ENCODE measurements at places on chromosomes 2 and 18. TPM values are rescaled to one million over a fixed set of nuclear protein-coding genes. Genes with fewer than 3 reads are reported as not detected.
A peak's percentile ranks its signal among the peaks of the same experiment; 100 is the strongest.

The IL1B gene
- total RNA-seq = 2.2 TPM

The SCYGR4 gene
- total RNA-seq = not detected

The FAM237A gene
- not detected for total RNA-seq

The AFF3 gene
- 20.8 TPM for total RNA-seq

DNA sequence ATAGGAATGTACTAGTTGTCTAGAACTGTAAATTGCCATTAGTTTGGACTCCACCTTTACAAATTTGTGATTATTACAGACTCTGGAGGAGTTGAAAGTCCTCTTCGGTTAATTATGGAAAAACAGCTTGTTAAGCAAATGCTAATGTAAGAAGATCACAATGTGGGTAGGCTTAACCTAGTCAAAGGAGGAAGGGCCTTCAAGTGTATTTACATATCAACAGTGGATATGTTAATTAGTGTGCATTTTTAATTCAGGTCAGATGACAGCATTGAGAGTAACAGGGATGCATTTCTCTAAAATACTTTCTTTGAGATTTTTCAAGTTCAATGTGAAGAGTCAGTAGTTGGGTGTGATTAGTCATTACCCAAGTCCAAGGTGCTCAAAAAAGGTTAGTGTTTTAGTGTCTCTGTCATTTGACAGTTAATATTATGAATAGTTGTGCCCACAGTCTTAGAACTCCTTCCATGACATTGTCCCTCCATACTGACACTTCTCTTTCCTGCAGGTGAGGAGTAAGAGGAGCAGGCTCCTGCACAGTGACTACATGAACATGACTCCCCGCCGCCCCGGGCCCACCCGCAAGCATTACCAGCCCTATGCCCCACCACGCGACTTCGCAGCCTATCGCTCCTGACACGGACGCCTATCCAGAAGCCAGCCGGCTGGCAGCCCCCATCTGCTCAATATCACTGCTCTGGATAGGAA is 28.0 kb downstream of the CD28 start:
- DNase-seq = no peak

DNA sequence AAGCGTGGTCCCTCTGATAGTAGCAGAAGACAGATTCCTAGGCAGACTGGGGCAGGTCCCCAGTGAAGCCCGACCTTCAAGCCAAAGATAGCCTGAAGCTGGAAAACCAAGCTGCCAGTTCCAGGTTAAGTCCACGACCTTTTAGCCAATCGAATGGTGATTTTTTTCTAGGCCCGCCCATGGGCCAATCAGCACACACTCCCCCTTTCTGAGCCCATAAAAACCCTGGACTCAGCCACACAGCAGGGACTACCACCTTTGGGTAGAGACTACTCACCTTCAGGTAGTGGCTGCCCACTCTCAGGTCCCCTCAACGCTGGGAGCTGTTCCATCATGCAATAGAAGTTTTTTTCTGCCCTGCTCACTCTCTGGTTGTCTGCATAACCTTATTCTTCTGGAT is 14.5 kb upstream of the ADI1 start:
- DNase-seq = no peak

- DNase-seq = no peak
These were observed 170.0 kb downstream of the AGAP1 start for GRCh38 chr2:235663875-235664274.

DNA sequence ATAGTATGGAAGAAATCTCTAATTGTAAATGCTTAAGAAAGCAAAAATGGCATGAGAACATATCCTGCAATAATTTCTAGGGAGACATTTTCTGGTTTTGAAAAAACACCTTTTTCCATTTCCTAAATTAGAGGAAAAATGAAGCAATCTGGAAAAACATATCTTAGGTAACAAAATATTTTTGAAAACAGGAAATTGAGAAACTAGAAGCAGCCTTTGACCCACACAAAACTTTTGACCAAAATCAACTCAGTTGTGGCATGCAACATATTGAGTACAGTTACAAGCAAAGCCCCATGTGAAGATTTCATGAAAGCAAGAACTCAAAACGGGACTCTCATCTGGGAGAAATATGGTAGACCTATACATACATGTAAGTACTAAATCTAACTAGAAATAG is 28.6 kb upstream of the CHAC2 start:
- DNase-seq = no peak

GRCh38 chr2:239522002-239522739 is 121.4 kb upstream of the HDAC4 start:
- DNase-seq = peak; percentile 43

GRCh38 chr2:14790041-14790640 is 157.6 kb downstream of the LRATD1 start:
- DNase-seq = no peak

GRCh38 chr2:102718387-102719316 is 43.2 kb upstream of the TMEM182 start:
- no peak for DNase-seq

DNA sequence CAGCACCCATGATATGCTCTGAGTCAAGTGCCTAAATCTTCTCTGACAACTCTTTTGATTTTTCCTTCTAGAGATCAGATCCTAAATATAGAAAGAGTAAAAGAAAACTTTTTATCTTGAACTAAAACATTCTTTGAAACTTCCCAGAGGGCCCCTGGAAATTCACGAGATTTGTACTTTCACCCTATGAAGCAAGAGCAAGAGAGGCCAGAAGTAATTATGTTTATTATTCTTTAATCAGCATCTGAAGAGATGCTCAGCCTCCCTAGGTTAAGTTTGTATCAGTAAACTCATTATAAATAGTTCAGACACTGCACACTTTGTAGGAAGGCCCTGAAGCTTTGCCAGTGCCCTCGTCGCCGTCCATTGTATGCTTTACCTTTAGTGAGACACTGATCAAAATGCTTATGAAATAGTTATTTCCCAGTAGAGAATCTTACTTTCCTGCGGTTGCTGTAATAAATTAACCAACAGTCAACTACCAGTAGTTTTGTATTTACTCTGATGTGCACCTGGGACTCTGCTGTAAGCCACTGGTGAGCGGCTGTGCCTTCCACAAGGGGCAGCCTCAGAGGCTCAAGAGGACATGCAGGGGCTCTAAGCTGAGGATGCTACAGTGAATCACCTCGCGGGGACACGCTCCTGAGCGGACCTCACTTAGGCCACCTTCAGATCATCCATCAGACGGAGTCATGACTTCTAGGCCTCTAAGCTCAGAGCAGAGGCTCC is 71.9 kb downstream of the BIN1 start:
- DNase-seq = no peak

GRCh38 chr2:209577376-209578357 is 153.8 kb downstream of the MAP2 start:
- no peak for DNase-seq

DNA sequence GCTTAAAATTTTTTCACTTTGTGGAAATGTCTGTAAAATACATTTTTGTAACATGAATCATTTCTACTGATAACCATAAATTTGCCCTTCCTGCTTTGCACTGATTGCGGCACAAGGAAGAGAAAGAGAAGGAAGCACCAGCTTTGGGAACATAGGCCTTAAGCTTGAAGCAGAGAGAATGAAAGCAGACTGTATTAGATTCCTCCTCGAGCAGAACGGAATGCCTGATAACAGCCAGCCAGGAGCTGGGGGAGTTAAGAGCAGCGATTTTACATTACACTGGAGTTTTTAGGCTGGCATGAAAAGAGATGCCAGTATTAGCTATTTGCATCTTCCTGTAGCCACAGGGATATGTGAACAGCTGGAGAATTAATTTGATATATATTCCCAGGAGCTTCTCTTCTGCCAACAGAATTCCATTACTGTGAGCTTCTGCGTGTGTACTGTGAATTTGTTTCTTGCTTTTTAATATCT is 33.5 kb downstream of the CRIM1 start:
- no peak for DNase-seq

- no peak for DNase-seq
These were observed 241.6 kb upstream of the RAB6C start for GRCh38 chr2:129737660-129738527.

DNA sequence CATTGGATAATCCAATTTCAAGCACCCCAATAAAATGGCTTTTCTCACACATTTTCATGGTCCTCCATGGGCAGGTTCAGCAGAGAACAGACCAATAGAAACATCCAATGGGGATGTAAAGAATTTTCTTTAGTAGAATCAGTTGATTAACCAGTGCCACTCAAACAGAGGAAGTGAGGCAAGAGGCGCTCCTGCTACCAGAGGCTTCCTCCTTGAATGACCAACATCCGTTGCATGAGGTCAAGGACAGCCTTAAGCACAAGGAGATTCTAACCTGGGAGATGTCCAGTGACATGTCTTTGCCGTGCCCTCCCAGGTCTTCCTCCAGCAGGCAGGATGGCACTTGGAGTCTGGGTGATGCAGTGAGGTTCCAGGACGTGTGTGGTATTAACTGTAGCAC is 146.6 kb downstream of the PIEZO2 start:
- DNase-seq = no peak

DNA sequence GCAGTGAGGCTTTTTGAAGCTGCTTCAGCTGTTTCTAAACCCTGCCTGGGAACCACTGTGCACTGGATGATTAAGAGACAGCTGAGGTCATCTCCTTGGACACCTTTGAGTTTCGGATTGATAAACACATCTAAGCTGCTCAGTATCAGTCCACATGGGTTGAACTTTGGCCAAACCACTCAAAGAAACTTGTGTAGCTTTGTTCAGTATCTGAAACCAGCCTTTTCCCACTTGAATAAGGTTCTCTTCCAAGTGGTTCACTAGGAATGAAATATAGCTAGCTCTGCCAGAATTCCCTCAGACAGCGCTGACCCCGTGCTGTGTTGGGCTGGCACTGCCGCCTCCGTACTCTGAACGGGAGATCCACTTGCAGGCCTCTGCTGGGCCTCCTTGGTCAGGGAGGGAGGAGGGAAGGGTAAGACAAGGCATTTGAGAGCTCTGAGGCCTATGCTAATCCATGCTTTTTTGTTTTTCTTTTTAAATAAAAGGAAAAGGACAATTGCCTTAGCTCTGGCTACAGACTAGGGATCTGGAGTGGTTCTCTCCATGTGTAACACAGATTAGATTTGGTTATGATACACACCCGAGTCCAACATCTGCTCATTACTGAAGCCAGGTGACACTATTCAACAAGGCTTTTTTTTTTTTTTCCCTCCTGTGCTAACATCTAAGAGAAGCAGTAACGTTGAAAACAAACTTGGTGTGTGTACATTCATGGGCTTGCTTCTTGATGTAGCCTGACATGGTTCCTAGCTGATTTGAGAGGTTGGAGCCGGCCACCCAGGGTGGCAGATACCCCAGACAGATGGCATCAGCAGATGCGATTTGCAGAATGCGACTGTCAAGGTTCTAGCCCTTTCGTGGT is 67.7 kb downstream of the NCK2 start:
- DNase-seq = peak; percentile 56

DNA sequence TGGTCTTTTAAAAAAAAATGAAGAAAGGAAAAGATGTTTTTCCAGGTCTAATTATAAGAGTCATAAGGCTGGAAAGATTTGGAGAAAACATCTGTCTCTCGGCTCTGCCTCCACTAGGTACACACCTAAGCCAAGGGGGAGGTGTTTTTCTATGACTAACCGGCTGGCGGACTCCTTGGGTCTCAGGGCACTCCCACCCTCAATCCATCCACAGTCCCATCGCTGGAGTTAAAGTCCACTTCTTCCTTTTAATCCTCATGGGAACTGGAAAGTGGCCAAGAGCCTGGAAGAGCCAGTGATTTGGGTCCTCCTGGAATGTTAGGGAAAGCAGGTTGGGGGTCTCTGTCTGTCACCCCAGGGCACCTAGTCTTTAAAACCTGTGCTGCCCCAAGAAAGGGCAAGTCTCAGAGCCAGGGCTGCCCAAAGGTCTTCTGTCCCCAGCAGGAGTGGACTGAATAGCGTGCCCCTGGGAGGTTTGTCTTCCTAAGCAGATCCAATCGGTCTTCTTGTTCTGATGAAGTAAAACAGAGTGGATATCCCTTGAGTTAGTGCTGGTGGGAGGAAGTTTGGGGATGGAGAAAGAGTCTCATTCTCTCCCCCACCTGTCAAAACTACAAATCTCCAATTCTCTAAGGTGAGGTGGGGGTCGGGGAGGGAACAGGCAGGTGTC is 66.4 kb downstream of the MCFD2 start:
- DNase-seq = no peak

DNA sequence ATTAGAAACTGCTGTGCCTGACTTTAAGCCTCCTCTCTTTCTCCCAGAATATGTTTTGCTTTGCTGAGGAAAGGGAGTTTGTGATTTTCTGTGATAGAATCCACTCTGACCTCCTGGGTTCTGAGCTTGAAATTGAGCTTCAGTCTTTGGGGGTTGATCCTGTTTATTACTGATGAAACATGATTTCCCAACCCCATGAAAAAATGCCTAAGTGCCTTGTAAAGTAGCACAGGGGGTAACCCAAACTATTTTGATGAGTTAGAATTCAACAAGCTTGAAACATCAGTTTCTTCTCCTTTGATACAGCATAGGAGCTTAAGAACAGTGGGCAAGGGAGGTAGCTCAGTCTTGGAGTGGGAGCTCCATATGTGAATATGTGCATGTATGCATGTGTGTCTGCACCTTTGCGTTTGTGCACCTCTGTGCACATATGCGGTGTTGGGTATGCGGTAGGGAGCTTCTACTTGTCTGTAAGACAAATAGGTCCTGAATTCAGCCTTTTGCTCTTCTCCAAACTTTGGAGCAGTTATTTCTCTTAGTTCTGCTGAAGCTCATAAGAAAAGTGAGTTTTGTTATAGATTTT is 364.6 kb downstream of the OSR1 start:
- DNase-seq = no peak

- DNase-seq = no peak
These were observed 37.7 kb downstream of the ST8SIA3 start for GRCh38 chr18:57390044-57390443.

DNA sequence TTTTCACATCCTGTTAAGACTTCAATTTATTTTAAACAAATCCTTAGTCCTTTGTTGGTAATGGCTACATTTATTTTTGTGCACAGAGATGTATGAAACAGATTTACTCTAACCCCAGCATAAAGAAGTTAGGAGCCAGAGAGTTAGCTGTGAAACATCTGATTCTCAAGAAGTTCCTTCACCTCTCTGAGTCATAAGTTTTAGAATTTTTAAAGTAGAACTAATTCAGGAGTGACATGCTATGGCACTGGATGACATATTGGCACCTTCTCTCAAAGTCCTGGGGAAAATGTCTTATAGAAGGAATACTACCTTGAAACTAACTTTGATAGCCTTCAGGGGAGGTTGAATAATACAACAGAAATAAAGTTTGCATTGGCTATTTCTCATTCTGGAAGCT is 6.4 kb upstream of the DSG2 start:
- no peak for DNase-seq

- peak; percentile 50 for DNase-seq
These were observed 273.7 kb downstream of the TWIST2 start for GRCh38 chr2:239121600-239122012.

DNA sequence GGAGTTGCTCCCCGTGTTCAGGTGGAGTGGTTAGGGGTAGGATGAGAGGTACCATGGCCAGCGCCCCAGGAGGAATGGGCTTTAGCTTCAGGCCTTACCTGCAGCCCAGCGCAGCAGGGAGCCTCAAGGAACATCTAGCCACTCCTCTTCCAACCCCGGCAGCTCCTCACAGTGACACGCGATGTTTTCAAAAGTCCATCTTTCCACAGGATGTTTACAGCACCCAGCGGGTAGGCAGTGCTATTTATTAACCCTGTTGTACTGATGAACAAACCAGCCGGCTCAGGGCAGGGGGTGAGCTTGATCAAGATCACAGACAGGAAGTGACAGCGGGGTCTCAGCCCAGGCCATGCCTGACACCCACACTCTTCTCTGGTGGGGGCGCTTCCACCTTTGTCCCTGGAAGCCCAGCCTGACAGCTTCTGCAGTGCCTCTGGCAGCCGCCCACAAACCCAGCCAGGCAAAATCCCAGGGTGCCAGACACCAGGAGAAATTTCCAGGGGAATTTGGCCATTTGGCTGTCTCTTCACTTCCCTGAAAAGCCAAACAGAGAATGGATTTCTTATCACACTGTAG is 18.4 kb upstream of the PRLH start:
- DNase-seq = no peak

GRCh38 chr2:10844097-10844496 is 31.5 kb upstream of the PDIA6 start:
- DNase-seq = peak; percentile 79
